ENCODE measurements at places on chromosomes 7 and 10. TPM values are rescaled to one million over a fixed set of nuclear protein-coding genes. Genes with fewer than 3 reads are reported as not detected.

Gene KCP
- 0.09 TPM for total RNA-seq

Gene ADCY1
- total RNA-seq = 2.4 TPM

Gene PKD2L1
- 0.09 TPM for total RNA-seq

Gene CDH23
- total RNA-seq = 3.4 TPM

Gene GPR37
- total RNA-seq = 0.64 TPM

Gene CYP2W1
- 0.05 TPM for total RNA-seq

Gene CYP3A4
- not detected for total RNA-seq

Gene FBXL13
- total RNA-seq = 0.26 TPM

Gene DBNL
- 65.3 TPM for total RNA-seq

Gene CPA5
- not detected for total RNA-seq

Gene TSPAN15
- 125 TPM for total RNA-seq

Data from A549 treated with GW870086 at 1 μM for 4 hours (cell line).